Suprapubic skin (tissue), 4 donors: ENCODE measurements at places on chromosomes 13 and 19. TPM values are rescaled to one million over a fixed set of nuclear protein-coding genes. Genes with fewer than 3 reads are reported as not detected.

DNA sequence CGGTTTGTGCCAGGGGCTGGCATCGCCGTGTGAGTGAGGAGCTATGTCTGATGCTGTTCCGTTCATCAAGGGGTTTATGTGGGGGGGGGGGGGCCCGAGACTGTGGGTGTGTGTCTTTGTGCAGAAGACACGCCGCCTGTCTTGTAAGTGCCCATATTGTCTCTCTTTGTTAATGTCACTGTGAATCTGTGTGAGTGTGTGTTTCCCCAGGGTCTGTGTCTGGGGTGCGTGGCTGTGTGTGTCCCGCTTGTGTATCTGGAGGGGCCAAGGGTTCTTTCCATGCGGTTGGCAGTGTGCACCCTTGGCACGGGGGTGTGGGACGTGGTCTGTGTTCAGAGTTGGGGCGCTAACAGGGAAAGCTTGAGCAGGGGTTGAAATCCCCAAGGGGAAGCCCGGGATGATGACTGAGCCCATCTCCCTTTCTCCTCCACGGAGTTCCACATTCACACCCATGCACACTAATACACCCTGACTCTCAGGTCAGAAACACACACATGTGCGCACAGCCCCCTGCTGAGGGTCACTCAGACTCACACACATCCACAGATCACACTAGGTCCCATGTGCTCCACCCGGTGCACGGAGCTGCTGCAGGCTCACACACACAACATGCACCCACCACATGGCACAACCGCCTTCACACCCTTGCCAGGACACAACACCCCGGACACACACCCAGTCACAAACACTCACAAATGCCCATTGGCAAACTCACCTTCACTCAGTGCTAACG lies 1.8 kb downstream of the NCAN start:
- no peak for DNase-seq

DNA sequence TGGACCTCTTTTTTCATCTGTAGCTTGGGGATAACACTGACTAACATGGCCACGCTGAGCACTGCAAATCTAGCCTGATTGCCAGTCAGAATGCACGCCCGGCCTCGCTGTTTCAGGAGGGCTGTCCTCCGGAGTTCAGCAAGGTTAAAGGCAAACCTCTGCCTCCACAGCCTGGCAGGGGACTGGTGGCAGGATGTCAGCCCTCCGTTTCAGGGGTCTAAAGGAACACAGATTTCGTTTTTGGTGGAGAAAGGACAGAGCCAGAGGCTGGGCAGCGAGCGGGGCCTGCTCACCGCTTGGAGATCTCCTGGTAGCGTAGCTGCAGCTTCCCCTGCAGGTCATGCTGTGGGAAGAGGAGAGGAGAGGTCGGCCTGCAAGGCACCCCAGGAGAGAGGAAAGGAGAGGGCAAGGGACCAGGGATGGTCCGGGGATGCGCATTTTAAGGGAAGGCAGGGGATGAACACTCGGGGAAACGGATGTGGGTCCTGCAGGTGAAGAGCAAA lies 560 bp downstream of the NDUFA7 start:
- DNase-seq = no peak

DNA sequence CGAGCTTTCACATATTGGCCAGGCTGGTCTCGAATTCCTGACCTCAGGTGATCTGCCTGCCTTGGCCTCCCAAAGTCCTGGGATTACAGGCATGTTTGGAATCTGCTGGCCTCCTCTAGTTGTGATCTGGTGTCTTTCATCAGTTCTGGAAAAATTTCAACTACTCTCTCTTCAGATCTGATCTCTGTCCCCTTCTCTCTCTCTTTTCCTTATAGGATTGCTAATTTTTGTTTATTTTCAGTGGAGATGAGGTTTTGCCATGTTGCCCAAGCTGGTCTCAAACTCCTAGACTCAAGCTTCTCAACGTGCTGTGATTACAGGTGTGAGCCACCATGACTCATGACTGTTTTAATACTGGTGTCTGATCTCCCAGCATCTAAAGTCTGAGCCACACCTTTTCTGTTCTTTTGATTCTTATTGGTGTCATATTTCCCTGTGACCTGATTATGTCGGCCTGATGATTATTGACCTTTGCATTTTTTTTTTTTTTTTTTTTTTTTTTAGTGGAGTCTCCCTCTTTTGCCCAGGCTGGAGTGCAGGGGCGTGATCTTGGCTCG lies 10.4 kb upstream of the NANOS2 start:
- no peak for DNase-seq

DNA sequence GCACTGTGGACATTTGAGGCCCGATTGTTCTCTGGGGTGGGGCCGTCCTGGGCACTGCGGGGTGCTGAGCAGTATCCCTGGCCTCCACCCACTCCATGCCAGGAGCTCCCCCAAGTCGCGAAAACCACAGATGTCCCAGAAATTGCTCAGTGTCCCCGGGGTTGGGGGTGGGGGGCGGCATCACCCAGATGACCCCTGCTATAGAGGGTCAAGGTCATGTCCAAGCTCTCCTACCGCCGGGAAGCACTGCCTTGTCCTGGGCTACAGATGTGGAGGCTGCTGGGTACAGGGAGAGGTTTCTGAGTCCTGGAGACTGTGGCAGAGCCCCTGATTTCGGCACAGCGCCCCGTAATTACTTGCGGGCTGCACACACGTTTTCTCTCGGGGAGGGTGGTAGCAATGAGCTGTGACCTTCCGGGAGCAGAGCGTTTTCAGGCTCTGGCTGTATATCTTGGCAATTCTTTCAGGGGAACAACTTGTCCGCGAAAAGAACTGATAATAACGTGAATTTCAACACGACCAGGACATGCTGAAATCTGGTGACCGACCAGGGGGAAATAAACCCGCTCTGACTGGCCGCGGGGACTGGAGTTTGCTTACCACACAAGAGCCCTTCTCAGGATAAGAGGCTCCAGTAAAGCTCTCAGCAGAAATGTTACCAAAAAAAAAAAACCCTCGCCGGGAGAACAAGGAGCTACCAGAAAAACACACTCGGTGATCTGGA lies 68.1 kb downstream of the GNG7 start:
- DNase-seq = no peak

GRCh38 chr13:61350341-61350740 lies 65.3 kb downstream of the PCDH20 start:
- DNase-seq = no peak

DNA sequence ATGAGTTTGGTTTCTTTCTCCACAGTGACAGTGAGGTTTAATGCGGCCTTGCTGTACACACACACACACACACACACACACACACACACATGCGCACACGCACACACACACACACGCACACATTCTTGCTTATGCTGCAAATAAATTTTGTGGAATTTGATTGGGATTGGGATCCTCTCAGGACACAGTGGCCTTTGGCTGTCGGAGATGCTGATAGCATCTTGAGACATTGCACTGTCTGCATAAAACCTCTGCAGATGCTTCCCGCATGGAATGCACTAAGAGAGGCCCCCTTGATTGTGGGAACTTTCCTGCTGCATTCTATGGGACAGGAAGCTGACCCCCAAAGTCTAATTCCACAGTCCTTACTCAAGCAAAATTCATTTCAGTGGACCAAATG lies 145.6 kb downstream of the FLT1 start:
- no peak for DNase-seq

- no peak for DNase-seq
These were observed 6.5 kb downstream of the HIF3A start for GRCh38 chr19:46303322-46303690.

DNA sequence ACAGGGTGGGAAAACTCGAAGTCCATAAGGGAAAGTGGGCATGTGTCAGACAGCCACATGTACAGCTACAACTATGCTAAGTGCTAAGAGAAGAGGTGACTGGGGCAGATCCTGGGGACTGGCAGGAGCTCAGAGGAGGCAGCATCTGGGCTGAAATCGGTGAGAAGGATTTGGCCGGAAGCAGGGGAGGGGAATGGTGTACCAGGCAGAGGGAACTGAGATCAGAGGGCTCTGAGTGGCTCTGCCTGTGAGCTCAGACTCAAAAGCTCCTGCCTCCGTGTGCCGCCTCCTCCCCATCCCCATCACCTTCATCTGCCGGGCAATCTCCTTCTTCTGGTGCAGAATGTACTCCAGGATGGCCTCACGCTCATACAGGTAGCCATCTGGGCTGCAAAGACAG lies 21.8 kb downstream of the NOSIP start:
- no peak for DNase-seq

- no peak for DNase-seq
These were observed 19.7 kb downstream of the ZNF714 start for GRCh38 chr19:21101521-21102242.

GRCh38 chr13:91079176-91079575 lies 268.3 kb upstream of the MIR17HG start:
- no peak for DNase-seq

DNA sequence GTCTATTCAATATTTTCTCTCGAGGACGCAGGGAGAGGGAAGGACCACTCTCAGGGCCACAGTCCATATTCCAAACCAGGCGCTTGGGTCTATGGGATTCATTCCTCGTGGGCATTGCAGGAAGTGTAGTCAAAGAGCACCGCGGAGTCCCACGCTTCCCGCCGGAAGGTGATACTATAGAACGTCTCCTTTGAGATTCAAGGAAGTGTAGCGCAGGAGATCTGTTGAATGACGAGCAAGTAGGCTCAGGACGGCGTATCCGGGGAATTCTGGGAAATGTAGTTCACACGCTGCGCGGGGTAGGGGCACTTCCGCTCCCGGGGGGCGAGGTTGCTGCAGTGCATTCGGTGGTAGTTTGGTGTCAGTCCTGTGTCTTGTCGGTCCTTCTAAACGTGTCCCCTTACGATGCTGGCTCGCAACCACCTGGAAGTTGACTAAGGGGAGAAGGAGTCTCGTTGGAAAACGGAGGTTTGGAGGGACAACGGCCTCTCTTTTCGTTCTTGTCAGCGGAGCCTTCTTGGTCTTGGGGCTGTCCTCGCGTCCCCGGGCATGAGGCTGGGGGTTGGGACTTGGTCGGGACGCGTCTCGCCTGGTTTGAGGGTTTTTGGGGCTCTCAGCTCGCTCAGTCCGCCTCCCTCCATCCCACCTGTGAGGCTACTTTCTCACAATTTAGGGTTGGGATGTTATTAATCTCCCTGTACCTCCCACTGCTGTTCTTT lies at the start of gene ZNF284:
ZNF284 (plus strand) TSS at position 336 of the 719 bp plus-strand sequence. CDS start 4,231 bp downstream, outside the sequence.
- DNase-seq = peak; percentile 87

DNA sequence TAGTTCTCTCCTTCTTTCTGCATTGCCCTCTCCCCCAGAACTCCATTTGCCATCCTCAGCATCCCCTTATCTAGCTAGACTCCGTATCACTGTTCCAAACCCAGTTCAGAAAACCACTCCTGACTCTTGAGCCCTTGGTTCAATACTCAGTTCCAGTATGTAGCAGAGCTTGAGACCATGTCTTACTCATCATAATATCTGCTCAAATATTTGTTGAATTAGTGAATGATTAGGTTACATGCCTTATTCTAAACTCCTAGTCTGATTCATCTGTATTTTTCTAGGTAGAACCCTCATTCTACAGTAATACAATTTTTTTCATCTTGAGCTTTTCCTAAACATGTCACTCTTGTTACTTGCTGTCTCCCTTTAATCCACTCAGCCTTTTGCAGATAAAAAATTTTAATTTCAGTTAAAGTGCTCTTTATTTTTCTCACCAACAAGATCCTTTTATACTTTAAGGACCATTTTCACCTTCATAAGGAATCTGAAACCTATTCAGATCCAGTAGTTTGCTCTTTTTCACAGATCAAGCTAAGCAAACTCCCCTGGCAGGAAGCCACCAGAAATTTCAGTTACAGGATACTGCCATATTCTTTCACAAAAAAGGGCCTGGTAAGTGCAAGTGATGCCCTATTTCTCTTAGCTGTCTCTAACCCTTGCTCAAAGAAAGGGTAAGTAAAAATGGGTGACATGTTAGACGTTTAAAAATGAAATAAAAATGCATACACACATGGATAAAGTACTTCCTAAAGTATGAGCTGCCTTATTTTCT lies 23.1 kb upstream of the INTS6 start:
- no peak for DNase-seq

- DNase-seq = no peak
These were observed 21.9 kb downstream of the GPATCH1 start for GRCh38 chr19:33102893-33103292.

- no peak for DNase-seq
These were observed 5.7 kb downstream of the USPL1 start for GRCh38 chr13:30623392-30623791.

GRCh38 chr13:68023838-68024581 lies 793.9 kb upstream of the PCDH9 start:
- DNase-seq = no peak

- DNase-seq = no peak
These were observed 93.1 kb downstream of the SPACA7 start for GRCh38 chr13:112469071-112469745.

GRCh38 chr13:106047859-106048258 lies 487.6 kb downstream of the EFNB2 start:
- DNase-seq = no peak

- DNase-seq = no peak
These were observed 12.7 kb downstream of the FOXO1 start for GRCh38 chr13:40653527-40654318.

DNA sequence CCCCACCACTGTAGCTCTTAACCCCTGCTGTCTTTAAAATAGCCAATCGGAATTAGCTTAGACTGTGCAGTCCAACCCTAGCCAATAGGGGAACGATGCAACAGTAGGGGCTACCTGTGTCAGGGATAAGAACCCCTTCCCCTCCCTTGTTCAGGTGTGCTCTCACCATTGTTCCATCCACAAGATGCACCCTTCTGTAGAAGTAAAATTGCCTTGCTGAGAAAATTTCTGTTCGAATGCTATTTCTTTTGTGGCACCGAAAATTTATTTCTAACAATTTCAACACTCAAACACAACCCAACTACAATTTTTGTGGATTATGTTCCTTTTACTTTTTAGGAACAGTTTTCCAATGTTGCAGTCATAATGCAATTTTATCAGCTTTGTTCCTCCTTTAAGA lies 3.6 kb upstream of the ZNF583 start:
- no peak for DNase-seq

- DNase-seq = no peak
These were observed 8.7 kb downstream of the ZNF529 start for GRCh38 chr19:36564391-36564790.

DNA sequence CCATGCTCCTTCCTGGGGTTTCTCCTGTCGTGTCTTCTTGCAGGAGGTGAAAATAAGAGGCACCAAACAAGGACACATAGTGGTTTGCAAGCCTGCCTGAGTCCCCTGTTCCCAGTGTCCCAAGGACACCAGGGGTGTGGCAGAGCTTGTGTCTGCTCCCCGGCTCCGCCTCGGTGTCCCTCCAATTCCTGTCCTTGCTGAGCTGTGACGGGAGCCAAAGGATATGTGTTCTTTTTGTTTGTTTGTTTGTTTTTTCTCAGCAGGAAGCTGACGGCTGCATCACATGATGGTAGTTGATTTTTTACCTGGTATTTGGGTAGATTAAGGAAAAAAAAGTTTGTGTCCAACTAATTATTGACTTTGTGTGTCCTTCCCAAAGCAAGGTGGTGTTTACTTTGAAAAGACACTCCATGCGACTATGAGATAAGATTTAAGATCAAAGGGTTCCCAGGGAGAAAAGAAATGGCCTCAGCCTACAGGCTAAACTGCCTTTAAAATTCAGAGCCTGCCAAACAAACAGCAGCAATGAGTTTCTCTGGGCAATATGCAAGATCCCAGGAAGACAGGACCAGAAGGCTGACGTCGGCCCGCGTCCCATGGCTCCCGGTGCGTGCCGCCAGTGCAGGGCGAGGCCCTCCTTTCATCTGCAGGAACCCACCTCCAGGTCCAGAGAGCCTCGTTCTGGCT lies 50.8 kb upstream of the XPO4 start:
- DNase-seq = peak; percentile 58

KLK12 gene
- 5.0 TPM for total RNA-seq

PLIN5 gene
- total RNA-seq = 4.1 TPM

RGL3 gene
- 4.3 TPM for total RNA-seq

KL gene
- total RNA-seq = 1.6 TPM

KLK13 gene
- 15.8 TPM for total RNA-seq

MATK gene
- 2.2 TPM for total RNA-seq

BST2 gene
- 19.7 TPM for total RNA-seq

IL12RB1 gene
- not detected for total RNA-seq

ZNF490 gene
- total RNA-seq = 6.4 TPM
